Hair follicular keratinocyte (primary cell): ENCODE measurements at places on chromosomes 1 and 21. TPM values are rescaled to one million over a fixed set of nuclear protein-coding genes. Genes with fewer than 3 reads are reported as not detected.

Gene RAB13
- 26.1 and 33.9 TPM in 2 replicates for total RNA-seq

Gene MLLT11
- total RNA-seq = 9.3 and 9.6 TPM in 2 replicates

Gene THBS3
- total RNA-seq = 5.4 and 15.6 TPM in 2 replicates

Gene RNF186
- total RNA-seq = not detected in 2 replicates

Gene SPATC1L
- 4.8 and 8.0 TPM in 2 replicates for total RNA-seq

Gene E2F2
- total RNA-seq = 0.08 and 0.23 TPM in 2 replicates

Gene LCE2A
- total RNA-seq = not detected in 2 replicates

Gene ALPL
- total RNA-seq = not detected in 2 replicates

Gene SMPDL3B
- 0.91 and 1.4 TPM in 2 replicates for total RNA-seq

Gene OPRD1
- not detected in 2 replicates for total RNA-seq

Gene PCP4L1
- not detected in 2 replicates for total RNA-seq

Gene VWA5B1
- total RNA-seq = not detected in 2 replicates

Gene PLA2G2C
- total RNA-seq = not detected in 2 replicates

Gene ARHGEF16
- total RNA-seq = 10.5 and 15.3 TPM in 2 replicates

Gene LRRN2
- not detected in 2 replicates for total RNA-seq
